ENCODE measurements at places on chromosomes 16 and 17.

- no peak for DNase-seq
Observed at GRCh38 chr16:81500833-81501521, 56.4 kb downstream of the CMIP start.

GRCh38 chr17:2222901-2223616 lies 80.5 kb downstream of the SMG6 start:
- no peak for DNase-seq

DNA sequence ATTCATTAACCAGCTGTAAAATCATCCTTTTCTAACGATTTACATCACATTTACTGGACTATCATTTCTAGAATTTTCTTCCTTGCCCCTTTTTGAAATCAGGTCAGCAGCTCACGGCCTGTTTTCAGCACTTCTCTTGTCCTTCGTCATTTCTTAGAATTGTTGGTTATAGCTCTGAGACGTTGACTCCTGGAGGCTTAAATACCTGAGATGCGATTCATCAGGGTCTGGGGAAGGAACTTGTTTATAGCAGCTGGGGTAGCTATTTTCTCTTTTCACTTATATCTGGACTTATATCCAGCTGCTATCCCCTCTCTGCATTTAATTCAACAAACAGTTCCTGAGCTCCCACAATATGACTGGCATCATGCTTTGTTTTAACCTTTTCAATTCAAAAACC lies 338.7 kb upstream of the TNRC6C start:
- no peak for DNase-seq

DNA sequence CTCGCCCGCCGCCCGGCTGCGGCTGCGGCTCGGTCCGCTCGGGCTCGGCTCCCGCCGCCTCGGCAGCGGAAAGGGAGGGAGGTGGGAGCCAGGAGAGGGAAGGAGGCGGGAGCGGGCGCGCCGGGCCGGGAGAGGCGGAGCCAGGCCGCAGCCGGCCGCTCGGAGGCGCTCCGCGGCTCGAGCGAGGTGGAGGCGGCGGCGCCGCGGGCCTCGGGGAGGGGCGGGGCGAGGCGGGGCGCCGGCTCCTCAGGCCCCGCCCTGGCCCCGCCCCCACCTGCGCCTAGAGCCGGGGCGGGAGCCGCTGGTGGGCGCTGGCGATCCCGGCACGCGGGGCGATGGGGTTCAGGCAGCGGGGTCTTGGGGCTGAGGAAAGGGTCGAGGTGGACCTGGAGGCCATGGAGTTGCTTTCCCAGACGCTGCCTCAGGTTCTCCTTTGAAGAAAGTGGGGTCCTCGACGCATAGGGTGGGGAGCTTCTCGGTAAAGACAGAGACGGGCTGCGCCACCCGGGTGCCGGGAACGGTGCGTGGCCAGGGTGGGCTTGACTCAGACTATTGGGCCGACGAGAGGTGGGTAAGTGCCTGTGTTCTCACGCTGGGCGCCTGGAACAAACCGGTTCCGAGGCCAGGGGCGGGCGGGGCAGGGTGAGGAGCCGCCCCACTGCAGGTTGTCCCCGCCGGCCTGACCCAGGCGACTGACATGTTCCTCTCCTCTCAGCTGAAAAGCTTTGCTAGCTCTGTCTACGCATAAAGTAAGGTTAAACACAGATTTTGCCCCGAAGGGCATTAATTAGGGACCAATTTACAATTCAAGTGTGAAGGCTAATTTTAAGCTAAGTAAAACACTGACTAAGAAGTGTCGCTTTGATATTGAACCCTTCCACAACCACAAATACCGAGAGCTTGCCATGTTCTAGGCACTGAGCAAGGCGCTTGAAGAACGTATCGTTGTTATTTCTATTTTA lies at the start of gene CMTM4:
CMTM4 (minus strand) TSS at position 75 of the 962 bp plus-strand sequence. CDS start 218 bp downstream, outside the sequence.
- DNase-seq = peak; percentile 39

DNA sequence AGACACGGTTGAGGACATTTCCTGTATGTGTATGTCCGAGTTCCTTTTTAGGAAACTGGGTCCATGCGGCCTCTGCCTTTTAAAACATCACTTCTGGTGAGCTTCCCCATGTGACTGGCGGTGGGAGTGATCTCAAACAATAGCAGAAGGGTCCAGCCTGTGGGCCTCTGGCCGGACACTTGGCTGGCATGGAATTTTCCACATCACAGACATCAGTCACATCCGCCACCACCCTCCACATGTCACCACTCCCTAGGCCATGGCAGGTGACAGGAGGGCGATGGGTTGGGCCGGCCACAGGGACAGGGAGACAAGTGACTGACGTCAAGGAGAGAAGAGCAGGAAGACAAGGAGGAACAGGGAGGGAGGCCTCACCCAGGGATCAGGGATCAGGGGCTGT lies 83.7 kb downstream of the DNAH17 start:
- no peak for DNase-seq

DNA sequence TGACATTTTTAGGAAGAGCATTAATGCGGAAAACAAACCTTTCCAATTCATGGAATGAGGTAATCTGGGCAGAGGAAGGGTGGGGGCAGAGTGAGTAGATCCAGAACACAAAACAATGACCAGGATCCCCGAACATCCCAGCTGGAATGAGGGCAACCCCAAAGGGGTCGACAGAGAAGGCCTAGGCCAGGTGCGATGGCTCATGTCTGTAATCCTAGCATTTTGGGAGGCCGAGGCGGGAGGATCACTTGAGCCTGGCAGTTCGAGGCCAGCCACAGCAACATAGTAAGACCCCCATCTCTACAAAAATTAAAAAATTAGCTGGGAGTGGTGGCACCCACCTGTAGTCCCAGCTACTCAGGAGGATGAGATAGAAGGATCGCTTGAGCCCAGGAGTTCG lies 64.7 kb downstream of the ZFHX3 start:
- DNase-seq = no peak

- DNase-seq = peak; percentile 70
Observed at GRCh38 chr17:6913608-6914443, 82.0 kb upstream of the ALOX12 start.

DNA sequence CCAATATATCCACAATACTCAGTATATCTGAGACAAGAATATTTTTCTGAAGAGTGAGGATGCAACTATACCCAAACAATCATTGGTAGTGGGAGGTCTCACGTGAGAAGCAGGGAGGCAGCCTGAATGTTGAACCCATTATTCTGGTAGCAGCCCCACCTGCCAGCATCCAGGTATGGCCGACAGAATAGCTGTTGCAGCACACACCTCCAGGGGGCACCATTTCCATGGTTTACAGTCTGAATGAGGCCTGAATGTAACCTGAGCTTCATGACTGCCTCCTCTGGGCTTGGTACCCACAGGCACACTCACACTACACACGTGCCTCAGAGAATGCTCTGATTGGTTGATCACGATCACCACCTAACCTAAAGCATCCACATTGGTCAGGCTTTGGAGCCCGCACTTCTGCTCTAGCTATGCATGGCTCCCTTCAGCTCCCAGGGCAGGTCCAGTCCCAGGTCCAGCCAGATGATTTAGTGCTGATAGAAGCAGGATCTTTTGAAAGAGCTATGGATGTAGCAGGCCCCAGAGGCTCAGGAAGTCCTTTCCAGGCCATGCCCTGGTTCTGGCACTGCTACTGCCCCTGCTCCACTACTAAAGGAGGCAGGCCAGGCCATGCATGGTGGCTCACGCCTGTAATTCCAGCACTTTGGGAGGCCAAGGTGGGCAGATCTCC lies 11.0 kb upstream of the CBFB start:
- DNase-seq = peak; percentile 92

DNA sequence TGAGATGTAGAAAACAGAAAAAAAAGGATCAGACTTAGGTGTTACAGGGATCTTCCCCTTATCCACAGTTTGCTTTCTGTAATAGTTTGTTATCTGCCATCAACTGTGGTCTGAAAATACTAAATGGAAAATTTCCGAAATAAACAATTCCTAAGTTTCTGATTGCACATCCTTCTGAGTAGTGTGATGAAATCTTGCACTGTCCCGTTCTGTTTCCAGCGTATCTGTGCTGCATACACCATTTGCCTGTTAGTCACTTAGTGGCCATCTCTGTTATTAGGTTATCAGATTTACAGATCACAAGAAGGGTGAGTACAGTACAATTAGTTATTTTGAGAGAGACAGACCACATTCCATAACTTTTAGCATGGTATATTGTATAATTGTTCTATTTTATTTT lies 185.6 kb upstream of the CPHXL start:
- DNase-seq = no peak

DNA sequence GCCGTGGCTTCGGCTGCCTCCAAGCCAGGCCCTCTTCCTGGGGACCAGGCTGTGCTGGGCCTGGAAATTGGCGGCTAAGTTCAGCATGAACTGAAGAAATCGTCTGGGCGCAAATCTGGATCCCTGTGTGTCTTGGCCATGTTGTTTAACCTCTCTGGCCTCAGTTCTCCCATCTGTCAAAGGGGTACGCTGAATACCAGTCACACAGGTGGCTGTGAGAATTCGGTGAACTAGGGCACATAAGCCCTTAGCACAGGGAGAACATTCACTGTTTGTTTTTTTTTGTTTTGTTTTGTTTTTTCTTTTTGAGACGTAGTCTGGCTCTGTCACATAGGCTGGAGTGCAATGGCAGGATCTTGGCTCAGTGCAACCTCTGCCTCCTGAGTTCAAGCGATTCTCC lies 19.0 kb downstream of the LASP1 start:
- DNase-seq = no peak

DNA sequence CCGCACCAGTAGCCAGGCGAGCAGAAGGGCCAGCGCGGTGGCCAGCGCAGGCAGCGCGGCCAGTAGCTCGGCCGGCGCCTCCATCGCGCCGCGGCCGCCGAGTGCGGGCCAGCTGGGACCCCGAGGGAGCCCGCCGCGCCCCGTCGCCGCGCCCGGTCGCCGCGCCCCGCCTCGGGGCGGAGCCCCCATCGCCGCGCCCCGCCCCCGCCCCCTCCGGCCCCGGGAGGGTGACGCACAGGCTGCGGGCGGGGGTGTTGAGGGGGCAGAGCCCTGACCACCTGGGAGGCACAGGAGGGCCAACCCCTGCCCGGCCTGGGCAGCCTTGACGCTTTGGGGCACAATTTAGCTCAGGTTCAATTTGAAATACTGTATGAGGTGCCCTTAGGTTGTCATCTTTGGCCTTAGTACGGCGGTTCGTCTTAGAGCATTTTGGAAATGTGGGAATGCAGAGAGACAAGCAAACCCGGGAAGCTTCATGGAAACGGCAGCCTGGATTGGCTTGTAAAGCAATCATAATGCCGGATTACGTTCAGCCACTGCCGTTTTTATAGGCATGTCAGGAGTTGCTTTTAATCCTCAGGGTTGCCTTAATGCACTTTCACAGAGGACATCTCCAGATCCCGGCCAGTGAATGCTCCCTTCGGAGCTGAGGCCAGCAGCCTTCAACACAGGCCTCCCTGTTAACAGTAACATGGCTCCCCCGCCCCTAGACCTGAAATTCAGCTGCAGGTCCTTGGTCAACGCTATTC lies at the start of gene MXRA7:
MXRA7 (minus strand) TSS at position 103 of the 749 bp plus-strand sequence; CDS start at position 84, 19 bp downstream.
- no peak for DNase-seq

DNA sequence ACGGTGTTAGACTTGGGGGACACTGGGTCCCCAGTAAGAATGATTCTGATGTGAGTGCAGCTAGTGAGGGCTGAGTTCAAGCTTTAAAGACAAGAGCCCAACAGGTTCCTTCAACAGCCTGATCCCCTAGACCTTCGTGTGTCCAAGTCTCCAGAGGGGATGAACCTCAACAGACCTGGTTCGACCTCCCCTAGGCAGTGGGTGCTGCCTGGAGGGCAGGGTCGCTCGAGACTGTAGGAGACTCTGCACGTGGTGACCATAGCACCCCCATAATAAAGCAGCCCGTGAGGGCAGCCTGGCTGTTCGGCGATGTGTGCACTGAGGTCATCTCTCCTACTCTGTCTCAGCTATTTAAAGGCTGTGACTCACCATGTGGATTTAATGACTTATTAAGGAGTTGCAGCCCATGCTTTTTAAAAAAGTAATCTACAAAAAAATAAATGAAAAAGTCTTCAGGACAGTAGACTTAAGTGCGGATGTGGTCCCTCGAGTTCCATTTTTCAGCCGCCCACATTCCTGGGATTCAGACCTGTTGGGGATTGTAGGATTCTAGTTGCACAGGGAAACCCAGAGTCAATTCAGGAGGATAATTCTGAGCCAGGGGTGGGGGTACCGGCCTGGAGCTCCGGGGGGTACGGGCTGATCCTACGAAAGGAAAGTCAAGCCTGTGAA lies 23.4 kb upstream of the METRNL start:
- no peak for DNase-seq

DNA sequence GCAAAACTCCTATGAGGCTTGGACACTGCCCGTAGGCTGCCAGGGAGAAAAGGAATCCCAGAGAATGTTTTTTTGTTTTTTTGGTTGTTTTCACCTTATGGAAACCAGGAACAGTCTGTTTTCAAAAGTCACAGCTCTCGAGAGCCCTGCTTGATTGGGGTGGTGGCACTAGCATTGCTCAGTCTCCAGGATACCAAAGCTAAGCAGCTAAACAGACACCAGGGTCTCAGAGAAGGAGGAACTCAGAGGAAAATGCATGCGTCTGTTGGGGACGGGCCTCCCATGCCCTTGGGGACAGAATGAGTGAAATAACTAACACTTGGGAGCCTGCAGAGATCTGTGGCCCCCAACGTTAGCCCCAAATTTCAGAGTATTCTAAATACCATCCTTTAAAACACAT lies 178.8 kb downstream of the SOX9 start:
- DNase-seq = no peak

DNA sequence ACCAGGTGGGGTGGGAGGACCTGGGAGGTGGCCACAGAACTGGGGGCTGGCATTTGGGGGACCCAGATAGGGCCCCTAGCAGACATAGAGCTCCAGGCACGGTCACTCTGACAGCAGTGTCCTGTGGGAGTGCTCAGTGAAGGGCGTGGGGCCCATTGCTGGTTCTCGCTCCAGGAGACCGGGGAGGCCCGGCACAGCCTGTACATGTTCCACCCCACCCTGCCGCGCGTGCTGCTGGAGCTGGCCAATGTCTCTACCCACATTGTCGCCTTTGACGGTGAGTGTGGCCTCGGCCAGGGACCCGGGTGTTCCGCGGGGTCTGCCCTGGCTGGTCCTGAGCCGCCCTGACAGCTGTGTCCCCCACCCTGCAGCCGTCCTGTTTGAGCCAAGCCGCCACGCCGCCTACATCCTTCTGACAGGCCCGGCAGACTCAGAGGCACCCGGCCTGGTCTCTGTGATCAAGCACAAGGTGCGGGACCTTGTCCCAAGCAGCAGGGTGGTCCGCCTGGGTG lies 11.2 kb downstream of the RGS11 start:
- no peak for DNase-seq

GRCh38 chr17:63841350-63842172 lies 924 bp downstream of the SMARCD2 start:
- DNase-seq = no peak

- no peak for DNase-seq
Observed at GRCh38 chr17:8894202-8894671, 26.8 kb upstream of the PIK3R6 start.

GRCh38 chr17:19726631-19727376 lies 10.4 kb upstream of the SLC47A2 start:
- DNase-seq = no peak

DNA sequence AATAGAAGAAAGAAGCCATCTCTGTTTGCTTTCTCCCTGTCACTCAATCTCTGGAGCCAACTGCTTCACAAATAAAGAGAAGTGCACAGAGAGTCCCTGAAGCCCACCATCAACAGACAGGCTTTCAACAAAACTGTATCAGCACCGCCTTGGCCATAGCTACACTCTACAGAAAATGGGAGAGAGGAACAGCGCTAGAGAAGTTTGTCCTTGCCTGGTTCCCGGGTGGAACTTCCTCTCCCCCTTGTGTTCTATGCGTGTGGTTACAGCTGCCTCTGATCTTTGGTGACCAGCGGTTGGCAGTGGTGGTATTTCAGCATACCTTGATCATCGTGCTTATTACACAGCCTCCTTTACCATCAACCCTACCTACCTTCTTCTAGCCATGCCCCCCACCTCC lies 91.4 kb upstream of the CCL2 start:
- no peak for DNase-seq

Data from NCI-H1694 (cell line).